ENCODE measurements at places on chromosomes 3 and 15.

DNA sequence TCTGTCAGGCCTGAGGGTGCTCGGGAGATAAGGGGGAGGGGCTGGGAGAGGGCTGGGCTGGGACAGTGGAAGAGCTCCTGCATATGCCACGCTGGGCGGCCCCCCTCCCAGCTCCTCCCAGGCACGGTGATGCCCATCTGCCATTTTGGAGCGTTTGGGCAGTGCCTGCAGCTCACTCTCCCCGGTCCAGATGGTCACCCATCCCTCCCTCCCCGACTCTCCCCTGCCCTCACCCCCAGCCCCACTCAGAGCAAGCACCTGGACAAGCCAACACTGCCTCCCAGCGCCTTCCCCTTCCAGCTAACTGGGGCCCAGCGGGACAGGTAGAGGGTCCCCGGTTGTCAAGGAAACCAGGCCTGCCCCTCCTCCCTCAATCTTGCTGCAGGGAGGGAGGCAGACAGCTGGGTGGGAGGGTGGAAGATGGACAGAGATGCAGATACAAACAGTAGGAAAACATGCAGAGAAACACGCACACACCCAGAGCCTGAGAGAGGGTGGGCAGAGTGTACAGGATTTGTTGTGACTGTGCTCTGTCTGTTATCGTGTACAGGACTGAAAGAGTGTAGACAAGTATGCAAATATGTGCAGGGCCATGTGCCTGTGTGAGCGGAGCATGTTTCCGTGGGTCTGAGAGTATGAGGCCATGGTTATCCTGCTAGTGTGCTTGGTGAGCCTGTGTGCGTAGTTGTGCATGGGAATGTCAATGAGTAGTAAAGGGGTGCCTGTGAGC, 17.5 kb upstream of the CORO2B start:
- no peak for DNase-seq

GRCh38 chr15:73464602-73465001, 21.6 kb downstream of the REC114 start:
- no peak for DNase-seq

DNA sequence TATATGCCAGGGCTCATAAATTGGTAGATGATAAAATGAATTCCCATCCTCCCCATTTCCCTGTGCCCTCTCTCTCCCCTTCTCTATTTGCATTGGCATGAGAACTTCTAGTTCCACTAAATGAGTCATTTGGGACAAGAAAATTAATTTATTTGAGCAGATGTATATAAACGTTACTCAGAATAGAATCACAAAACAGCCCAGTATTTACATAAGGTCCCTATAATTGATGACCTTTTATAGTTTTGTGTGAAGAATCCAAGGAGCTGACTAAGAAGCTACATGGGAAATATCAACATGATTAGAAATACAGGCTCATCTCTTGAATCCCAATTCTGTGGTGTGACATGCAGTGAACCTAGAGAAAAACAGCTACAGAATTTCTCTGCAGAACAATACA, 617.7 kb upstream of the NR2F2 start:
- no peak for DNase-seq

DNA sequence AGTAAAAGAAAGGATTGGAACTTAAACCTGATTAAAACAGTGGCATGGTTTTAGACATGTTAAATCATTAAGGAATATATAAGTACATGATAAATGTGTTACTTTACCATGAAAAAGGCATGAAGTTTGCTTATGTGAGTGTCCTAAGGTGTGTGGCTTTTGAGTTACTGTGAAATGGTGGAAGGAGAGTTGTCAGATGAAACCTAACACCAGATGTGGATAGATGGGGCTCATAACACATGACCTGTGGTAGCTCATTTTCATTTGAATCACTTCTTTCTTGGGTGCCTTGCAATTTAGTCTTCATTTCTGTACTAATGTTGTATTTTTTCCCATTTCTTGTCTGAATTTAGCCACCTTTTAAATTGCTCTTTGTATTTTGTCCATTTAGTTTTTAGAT, 13.0 kb downstream of the MEF2A start:
- DNase-seq = no peak

DNA sequence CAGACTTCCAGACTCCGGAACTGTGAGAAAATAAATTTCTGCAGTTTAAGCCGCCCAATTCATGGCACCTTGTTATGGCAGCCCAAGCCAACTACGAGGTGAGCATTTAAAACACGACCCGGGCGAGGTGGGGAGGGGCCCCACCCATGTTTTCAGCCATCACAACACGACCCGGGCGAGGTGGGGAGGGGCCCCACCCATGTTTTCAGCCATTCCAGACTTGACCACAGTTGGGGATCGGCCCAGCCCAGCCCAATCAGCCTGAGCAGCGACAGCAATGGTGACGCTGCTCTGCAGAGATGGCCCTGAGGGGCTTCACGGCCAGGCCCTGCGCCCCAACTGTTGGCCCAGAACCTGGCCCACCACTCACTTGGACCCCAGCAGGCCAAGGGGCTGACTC, 93.1 kb downstream of the ATP10A start:
- no peak for DNase-seq

DNA sequence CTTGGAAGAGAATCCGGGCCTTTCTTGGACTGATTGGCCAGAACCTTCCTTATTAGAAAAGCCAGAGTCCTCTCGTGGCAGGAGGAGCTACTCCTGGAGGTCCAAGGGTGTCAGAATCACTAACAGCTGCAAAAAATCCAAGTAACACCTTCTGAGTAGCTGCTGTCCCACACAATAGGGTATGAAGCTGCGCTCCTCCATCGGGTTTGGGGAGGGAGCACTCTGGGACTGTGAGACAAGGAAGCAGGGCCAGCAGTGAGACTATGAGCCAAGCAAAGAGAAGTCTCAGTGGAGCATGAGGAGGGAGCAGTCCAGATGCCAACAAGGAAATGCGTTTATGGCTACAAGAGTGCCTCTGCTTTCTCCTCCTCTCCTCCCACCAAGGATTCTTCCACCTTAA, 21.7 kb downstream of the SEMA3G start:
- DNase-seq = no peak

GRCh38 chr3:4498446-4498845, 5.3 kb downstream of the ITPR1 start:
- no peak for DNase-seq

GRCh38 chr15:96701443-96701842, 370.9 kb downstream of the NR2F2 start:
- DNase-seq = no peak

DNA sequence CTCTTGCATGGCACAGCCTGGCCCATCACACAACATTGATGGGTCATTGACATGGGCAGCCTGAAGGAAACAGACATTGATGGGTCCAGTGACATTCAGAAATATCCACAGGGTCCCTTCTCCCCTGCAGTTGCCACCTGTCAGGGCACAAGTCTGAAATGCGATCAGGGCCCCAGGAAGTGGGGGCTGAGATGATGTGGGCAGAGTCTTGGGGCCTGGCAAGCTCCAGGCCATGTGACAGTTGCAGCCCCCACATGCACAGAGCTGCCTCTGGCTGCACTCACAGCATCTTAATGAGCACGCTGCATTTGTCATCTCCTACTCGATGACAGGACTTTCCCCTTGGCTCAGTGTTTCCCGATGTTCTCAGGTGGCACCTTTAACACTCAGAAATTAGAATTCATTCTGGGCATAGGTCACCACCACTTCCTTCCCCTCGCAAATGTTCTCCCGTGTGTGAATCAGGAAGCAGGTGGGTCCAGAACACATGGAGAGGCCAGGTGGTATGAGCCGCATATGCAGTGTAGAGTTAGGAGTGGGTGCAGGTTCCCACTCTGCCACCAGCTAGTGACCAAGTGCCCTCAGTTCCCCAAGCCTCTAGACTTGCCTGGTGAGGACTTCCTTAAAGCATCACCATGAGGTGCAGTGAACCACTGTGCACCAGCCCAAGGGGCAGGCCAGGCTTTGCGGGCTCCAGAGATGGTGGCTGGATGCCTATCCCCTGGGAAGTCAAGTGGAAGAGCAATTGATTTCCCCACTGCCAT, 1.6 kb upstream of the TXNRD3 start:
- no peak for DNase-seq

DNA sequence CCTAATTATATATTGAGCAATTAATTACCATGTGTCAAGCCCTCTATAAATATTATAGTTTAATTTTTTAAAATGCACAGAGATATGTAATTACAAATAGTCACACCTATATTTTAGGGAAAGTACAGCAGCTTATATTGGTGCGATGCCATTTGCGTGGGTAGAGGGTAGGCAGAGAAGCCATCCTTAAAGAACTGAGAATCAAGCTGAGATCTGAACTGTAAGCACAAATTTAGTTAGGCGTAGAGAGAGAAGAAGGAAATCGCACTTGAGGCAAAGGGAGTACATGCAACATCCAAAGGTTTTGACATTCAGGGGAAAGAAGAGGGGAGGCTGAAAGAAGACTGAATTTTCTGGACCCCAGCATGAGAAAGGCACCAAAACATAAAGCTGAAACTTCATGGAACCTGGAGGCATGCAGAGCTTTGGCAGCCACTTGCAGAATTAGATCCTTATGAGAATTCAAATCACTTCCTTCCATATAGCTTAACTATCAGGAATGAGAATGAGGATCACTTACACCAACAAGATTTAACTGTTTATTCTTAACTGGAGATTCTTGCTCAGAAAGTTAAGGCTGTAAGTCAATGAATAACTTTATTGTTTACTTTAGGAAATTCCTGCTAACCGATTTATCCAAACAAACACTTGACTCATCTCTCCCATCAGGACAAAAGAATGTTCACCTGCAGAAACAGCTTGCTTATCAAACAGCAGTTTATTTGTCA, 114.3 kb downstream of the TGFBR2 start:
- DNase-seq = no peak

DNA sequence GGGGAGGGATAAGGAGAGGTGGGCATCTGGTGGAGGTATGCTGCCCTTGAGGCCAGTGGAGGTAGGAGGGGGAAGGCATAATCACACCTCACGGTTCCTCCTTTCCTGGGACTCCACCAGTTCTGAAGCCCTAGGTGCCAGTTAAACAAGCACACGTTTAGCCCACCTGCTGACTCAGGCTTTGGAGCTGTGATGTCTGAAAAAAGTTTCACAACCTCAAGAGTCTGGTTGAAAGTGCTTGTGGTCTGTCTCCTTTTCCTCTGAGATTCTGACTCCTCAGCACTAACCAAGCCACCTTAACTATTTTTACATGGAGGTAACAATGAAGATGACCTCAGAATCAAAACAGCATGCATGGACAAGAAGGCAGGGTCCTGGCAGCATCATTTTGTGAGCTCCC, 23.0 kb downstream of the HPS3 start:
- peak; percentile 52 for DNase-seq

DNA sequence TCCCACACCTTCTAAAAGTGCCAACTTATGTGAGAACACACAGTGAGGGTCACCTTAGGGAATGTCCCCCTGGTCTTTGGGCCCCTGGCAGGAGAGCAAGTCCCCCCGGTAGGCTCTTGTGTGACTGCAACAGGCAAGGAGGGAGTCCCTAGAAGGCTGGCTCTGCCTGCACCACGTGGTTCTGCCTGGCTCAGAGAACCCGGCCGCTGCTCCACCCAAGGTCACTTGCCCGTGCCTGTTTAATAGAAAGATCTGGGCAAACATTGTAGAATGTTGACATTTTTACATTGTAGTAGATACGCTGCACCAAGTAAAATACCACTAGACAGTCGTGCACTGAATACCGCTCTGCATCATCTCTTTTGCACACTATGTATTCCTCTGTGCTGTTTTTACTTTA, 21.9 kb downstream of the GABRA5 start:
- no peak for DNase-seq

GRCh38 chr15:100866386-100867330, 13.0 kb upstream of the ALDH1A3 start:
- DNase-seq = no peak

GRCh38 chr3:13066834-13067233, 6.4 kb downstream of the IQSEC1 start:
- no peak for DNase-seq

DNA sequence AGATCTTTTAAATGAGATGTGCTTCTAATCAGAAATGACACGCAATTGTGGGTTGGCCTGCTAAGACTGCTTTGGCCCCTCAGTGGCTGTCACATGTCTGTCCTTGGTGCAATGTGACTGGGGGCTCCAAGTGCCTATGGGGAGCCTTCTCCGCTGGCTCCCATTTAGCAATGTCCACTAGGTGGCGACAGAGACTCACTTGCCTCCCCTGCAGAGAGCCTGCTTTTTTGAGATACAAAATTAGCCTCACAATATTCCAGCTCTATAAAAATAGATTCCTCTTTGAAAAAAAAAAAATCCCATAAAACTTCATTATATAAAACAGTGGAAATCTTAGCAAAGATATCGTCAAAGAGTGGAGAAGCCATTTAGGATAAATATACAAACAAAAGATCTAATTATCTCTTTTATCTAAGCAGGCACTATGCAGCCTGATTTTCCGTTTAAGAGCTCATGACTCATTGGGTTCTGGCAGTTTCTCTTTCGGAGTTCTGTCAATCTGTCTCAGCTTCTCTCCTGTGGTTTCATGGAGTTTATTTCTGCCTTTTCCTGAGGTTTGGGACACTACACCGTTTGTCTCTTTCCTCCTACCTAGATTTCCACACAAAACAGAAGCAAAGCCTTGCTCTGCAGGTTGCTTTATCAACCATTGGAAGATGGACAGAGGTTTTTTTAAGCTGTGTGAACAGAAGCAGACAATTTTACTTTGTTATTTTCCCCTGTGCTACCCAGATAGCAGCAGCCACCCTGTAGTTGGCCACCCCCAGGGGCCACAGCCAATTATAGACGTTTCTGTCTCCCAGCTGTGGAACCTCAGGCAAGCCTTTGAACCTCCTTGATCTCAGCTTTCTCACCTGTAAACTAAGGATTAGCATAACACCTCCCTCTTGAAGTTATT, 68.4 kb upstream of the TNFAIP8L3 start:
- peak; percentile 15 for DNase-seq

DNA sequence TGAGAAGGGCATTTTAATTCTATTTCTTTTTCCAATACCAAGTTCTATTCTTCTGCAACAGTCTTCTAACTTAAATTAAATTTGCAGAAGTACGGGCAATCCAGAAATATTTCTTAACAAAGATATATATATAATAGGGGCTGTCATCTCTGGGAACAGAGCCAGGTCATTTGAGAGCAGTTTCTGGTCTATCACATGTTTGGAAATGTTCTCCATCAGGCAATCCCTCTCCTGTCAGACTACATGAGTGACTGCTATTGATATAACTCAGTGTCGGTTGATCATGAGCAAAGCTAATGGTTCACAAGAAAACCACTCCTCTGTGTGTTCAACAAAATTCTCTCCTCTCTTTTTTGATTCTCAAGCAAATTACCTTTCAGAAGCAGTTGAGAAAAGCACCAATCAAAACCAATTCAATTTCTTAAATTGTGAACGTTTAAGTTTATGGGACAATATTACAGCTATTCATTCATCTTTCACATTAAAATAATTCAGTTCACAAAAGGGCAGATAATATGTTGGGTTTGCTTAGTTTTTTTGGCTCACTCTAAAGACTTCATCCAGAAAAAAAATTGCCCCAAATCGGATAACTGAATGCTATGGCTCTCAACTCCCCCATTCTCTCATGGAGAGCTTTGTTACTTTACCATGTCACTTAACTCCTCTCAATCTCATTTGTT, 152.9 kb upstream of the TGFBR2 start:
- DNase-seq = no peak

- DNase-seq = no peak
Observed at GRCh38 chr3:88713233-88713691, 394.2 kb upstream of the EPHA3 start.

- no peak for DNase-seq
Observed at GRCh38 chr3:133573629-133574194, at the start of gene CDV3. TSS of gene CDV3 (plus strand) at chr3:133573686. CDS start at chr3:133574045, 359 bp downstream.

GRCh38 chr15:91737151-91737818, 116.2 kb upstream of the SLCO3A1 start:
- DNase-seq = no peak

- DNase-seq = no peak
Observed at GRCh38 chr3:16487511-16488175, 25.9 kb downstream of the RFTN1 start.

All from GM06990 (cell line).